Stimulated activated CD4-positive, alpha-beta T cell treated with anti-CD3 and anti-CD28 coated beads, Interleukin-1b, Interleukin-23, amount 100 ng/mL, for 1 hour (primary cell): ENCODE measurements at places on chromosomes 5 and 9.

DNA sequence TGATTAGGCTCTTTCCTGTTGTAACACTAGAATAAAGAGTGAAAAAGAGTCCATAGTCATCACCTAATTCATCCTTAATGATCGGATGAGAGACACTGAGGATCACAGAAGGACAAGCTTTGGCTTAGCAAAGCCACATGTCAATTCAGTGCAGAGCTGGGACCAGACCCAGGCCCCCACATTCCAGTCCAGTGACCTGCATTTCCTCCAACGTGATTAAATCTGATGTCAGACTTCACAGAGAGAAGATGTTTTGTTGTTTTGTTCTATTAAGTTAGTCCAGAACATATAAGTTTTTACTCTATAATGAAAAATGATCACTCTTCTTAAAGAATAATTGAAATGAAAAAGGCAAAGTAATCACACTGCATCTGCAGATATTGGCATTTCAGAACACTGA is 377.9 kb upstream of the PAPPA start:
- DNase-seq, result no peak

- DNase-seq, result no peak
These were observed 115.8 kb downstream of the ERCC6L2 start for GRCh38 chr9:95991326-95991725.

DNA sequence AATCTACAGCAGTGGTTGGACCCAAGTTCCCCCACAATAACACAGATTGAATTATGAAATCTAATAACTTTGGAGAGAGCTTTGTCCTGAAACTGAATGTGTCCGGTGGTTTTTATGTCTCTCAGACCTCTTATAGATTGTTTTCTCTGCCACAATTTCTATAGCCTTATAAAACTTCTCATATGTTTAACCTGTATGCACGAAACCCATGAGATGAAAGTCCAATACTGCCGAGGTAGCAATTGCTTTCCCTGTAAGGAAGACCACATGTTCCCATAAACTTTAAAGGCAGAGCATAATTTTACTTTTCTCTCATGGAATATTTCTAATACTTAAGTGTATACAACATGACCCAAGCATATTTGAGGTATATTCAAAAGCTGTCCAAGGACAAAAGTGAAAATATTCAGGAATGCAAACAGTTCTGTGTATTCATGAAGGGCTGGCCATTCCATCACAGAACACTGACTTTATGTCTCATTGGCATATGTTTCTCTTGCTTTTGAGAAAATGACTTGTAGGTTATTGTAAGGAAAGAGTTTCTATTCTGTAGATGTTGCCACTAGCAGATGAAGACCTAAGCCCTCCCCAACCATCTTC is 94.4 kb upstream of the TLE4 start:
- DNase-seq, result no peak

- DNase-seq, result no peak
These were observed 180.5 kb downstream of the RFK start for GRCh38 chr9:76213751-76214150.

- DNase-seq, result no peak
These were observed 80.6 kb upstream of the SMIM23 start for GRCh38 chr5:171705036-171705435.

- DNase-seq, result no peak
These were observed 33.8 kb downstream of the OTULINL start for GRCh38 chr5:14615365-14615764.

DNA sequence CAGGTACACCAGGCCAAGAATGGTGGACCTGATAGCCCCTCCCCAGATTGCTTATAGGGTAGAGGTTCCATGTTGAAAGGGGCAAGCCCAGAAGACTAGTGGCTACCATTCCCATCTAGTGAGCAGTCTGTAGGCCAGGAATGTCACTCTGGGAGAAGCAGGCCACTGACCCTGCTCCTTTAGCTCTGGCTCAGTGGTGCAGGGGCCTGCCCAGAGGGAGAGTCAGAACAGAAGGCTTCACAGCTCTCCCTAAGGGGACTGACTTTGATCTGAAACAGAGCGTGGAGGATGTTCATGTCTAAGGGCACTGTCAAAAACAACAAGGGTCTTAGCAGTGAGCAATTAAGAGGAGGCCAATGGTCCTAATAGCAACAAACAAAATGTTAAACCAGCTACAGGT is 81.7 kb downstream of the ZNF354C start:
- no peak for DNase-seq

GRCh38 chr5:33725806-33726205 is 166.0 kb downstream of the ADAMTS12 start:
- no peak for DNase-seq
